GM12892 (cell line): ENCODE measurements at places on chromosomes 4 and X.

DNA sequence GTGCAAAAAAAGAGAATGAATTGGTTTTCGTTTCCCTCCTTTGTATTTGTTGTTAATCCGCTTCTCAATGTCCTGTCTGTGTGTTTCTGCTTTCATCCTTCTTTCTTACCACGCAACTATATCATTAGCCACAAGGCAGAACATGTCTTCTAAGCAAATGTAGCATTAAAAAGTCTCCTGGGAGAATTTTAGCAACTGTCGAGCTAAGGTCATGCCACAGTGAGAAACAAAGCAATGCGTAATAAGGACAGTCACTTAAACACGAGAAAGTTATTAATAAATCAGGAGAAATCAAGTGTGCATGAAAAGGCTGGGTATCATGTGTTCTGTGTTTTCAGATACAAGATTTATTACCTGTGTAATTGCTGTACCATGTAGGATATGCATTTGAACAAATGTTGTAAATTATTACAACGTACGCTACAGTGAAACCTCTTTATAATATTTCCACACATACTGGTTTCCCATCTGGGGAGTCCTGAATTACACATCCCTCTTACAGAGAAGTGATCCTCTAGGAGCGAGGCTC lies 890.8 kb downstream of the TRIML1 start:
- DNase-seq: no peak

DNA sequence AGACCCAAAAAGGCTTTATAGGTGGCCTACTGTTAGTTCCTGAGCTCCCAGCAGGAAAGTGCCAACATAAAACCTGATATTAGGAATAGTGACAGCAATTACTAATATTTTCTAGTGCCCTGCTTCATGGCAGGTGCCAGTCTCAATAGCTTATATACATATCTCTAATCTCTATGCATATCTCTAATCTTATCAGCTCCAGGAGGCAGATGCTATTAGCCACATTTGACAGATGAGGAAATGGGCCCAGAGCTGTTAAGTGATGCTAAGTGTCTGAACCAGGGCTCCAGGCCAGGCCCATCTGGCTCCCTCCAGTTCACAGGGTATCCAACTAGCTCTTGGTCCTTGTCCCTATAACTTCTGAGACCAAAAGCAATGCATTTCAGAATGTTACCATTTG lies 142.5 kb downstream of the CHIC2 start:
- DNase-seq: no peak

GRCh38 chrX:38271154-38271716 lies 50.6 kb upstream of the SRPX start:
- no peak for DNase-seq

DNA sequence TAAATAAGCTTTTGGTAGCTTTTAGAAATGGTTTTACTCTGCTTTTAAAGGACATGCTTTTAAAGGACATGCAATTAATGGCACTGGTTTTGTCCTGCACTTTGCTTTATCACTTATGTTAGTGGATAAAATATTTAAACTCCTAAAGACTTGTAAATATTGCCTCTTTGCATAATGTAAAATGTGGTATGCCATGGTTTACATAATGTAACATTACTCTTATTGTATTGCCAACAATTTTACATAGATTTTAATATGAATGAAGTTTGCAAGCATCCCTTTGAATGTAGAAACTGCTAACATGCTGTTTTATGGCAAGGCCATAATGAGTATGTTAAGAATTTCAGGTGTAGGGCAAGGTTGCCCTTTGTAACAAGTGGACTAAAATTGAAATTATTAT lies 118.4 kb downstream of the CHIC1 start:
- no peak for DNase-seq

GRCh38 chrX:133881007-133881406 lies 104.4 kb downstream of the GPC3 start:
- no peak for DNase-seq

DNA sequence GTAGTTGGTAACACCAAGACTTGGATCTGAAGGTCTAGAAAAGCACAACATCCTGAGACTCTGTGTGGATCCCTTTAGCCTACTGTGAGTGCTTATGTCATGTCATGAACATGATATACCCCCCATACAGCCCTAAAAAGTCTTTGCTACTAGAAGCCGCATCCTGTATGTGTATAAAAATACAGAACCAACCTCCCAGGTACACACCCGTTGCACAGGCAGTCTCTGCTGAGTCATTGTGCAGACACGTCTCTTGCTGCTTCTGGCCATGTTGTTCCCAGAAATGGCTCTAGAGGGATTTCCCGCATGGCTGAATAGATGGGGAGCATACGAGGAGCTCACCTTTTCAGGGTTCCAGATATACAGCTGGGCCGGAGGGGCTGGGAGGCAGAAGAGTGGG lies 93.3 kb downstream of the MAMLD1 start:
- no peak for DNase-seq

DNA sequence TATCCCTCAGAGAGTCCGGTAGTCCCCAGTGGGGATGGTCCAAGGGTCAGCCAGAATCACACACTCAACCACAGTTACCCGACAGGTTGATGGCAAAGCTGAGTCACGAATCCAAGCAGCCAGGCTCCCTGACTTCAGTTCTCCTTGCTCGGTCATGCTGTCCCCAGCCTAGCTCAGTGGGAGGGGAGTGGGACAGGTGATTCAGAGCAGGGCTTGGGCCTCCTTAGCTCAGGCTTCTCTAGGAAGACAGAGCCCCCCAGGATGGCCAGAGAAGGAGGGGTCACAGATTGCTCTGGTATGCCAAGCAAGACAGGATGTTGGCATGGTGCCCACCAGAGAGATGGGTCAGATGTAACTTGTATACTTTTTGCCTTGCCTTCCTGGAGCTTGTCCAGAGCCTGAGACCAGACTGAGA lies 66.5 kb downstream of the EFNB1 start:
- DNase-seq: no peak

GRCh38 chrX:73963682-73964081 lies 340.3 kb upstream of the ZCCHC13 start:
- no peak for DNase-seq

DNA sequence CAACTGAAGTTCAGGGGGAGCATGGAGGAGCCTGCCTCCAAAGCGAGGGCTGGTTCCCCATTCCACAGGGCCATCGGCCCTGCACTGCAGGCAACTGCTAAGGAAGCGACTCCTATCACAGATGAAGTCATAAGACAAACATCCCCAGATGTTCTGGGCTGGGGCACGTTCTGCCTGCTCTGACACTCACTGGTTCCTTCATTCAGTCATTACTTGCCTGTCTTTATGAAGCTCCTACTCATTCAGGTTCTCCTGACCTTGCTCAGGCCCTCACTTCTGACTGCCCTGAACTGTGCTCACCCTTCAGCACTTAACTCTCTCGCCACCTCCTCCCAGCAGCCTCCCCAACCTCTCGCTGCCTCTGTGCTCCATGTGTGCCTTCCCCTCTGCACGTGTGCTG lies 2.5 kb upstream of the SLC2A9 start:
- DNase-seq: no peak

- DNase-seq: no peak
Observed at GRCh38 chr4:84875636-84876371, 90.7 kb downstream of the WDFY3 start.

DNA sequence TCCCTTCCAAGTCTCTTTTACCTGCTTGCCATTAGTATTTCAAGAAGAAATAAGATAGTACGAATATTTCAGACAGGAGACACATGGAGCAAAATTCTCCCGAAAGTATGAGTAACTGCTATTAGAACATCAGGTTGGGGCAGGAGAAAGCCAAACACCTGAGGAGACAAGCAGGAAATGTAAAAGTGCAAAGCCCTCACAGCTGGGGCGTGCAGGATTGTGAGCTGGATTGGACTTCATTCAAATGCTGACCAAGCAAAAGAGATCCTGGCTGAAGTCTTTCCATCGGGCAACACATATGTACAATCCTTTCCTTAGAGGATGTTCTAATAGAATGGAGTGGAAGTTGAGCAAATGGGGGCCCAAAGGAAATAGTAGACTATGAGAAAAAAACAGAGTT lies 76.8 kb downstream of the DTHD1 start:
- DNase-seq: no peak

DNA sequence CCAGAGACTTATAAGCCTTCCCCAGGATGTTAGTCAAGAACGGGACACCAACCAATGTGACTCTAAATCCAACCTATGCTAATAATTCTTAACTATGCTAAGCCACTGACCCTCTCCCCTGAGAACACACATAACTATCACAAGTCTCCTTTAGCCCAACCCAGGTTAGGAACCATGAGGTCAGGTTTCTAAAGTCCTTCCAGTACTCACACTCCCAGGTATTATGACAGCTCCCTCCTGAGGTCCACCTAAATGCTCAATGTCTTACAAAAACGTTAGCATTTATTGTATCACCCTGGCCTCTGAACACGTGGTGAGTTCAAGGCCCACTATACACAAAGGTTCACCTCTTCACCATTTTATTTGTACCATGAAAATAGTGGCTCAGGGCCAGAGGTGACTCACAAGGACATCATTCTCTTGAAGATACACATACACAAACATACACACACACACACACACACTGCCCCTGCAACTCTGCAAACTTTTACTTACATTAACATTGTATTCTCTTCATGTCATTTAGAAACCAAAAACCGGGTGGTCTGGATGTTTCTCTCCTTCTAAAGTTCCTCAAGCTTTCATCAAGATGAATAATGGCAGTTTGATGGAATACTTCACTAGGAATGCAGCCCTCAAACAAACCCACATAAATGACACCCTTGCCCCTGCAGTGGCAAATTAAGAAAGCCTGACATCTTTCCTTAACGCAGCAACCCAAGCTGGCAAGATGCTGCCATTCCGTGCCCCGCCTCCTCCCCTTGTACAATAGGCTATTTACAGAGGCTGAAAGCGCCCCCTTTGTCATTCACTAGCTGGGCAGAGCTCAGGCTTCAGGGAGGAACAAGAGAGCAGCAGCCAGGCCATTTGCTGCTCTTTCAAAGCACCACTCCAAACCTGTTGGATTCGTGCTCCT lies 17.7 kb downstream of the ACSL1 start:
- DNase-seq: no peak

DNA sequence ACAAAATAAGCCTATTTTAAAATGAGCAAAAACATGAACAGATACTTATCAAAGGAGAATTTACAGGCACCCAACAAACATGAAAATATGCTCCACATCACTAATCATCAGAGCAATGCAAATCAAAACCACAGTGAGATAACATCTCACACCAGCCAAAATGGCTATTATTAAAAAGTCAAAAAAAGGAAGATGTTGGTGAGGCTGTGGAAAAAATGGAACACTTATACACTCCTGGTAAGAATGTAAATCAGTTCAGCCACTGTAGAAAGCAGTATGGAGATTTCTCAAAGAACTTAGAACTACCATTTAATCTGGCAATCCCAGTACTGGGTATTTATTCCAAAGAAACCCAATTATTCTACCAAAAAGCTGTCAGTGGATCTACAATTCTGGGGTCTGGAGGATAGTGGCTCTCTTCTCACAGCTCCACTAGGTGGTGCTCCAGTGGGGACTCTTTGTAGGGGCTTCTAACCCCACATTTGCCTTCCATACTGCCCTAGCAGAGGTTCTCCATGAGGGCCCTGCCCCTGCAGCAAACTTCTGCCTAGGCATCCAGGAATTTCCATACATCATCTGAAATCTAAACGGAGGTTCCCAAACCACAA lies 9.1 kb upstream of the ZNF732 start:
- no peak for DNase-seq

- DNase-seq: no peak
Observed at GRCh38 chrX:75673468-75673867, 111.6 kb downstream of the MAGEE2 start.

GRCh38 chr4:27198246-27198645 lies 337.6 kb downstream of the STIM2 start:
- DNase-seq: no peak

- no peak for DNase-seq
Observed at GRCh38 chr4:121392426-121393086, 11.7 kb upstream of the QRFPR start.

- DNase-seq: no peak
Observed at GRCh38 chr4:31467781-31468180, 747.6 kb downstream of the PCDH7 start.

DNA sequence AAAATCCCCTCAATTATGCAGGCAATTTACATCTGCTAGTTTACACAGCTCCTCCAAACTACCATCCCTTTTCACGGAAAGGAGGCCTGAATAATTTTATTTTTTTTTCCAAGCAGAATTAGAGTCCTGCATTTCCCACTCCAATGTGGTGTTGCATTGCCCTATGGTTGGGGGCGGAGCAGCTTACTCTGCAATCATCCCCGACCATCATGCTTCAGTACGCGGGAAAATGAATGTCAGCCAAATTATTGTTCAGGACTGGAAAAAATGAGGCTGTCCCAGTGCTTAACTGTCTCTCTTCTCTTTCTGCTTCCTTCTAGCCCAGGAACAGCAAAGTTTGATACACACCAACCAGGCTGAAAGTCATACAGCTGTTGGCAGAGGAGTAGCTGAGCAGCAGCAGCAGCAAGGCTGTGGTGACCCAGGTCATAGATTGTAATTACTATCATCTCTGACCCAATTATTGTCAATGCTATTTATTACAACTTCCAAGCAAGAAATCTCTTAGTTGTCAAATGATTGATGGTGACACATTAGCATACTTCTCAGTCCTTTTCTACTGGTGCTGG lies 28.3 kb downstream of the MMRN1 start:
- no peak for DNase-seq

DNA sequence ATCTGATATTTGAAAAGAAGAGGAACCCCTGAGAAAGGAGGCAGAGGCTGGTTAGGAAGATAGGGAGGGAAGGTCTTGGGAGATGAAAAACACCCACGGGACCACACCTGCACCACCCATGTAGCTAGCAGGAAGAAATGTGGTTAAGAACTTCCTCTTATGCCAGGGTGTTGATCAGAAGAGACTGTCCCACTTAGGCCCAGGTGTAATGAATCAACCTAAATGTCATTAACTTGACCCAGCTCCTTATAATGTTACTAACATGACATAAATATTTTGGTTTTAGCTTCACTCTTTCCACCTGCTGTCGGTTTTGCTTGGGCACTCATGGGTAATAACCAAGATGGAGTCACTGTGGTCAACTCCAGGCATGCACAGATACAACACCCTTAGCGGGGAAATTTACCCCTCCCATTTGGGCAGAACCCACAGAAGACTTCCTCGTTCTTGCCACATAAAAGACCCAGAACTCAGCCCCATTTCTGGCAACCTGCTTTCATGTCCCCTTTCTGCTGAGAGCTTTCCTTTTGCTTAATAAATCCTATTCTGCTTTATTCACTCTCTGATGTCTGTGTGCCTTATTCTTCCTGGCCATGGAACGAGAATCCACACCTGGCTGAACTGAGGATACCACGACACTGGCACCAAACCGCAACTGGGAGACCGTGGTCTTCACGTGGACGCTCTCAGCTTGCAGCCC lies 46.8 kb downstream of the ZNF141 start:
- no peak for DNase-seq
